ENCODE measurements at places on chromosomes 3 and 15.

- no peak for DNase-seq
Observed at GRCh38 chr3:100123112-100123511, 8.8 kb upstream of the FILIP1L start.

GRCh38 chr3:54541369-54541768 is 386.5 kb downstream of the LRTM1 start:
- DNase-seq = no peak

GRCh38 chr3:121836064-121836463 is 1.1 kb downstream of the EAF2 start:
- no peak for DNase-seq

DNA sequence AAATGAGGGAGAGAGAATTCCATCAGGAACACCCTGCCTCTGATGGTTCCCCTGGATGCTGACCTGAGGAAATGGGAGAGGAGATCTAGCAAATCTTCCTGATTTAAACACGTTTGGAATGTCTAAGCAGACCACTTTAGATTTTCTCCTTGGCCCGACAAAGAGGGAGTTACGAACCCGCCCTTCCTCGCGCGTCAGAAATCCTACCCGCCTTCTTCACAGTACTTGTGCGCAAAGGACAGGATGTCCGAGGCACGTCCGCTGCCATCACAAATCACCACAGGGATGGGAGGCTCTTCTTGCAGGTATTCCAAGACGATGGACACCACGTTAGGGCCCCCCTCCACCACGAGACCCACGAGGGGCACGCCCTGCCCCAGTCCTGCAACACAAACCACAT is 38.6 kb downstream of the TRPM1 start:
- no peak for DNase-seq

GRCh38 chr3:195880037-195880431 is 28.3 kb downstream of the TNK2 start:
- no peak for DNase-seq

DNA sequence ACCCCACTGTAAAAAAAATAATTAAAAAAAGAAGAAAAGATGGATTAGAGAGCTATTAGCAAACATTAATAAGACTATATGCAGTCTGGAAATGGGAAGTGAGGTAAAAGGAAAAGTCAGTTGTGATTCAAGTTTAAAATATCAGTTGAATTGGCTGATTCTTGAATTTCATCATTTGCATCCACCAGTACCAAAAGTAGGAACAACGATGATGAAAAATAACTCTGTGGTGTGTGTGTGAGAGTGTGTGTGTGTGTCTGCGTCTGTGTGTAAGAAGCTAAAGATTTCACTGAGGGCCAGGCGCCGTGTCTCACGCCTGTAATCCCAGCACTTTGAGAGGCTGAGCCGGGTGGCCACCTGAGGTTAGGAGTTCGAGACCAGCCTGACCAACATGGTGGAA is 56.0 kb upstream of the SLC4A7 start:
- no peak for DNase-seq

GRCh38 chr3:436053-436452 is 239.5 kb downstream of the CHL1 start:
- no peak for DNase-seq

DNA sequence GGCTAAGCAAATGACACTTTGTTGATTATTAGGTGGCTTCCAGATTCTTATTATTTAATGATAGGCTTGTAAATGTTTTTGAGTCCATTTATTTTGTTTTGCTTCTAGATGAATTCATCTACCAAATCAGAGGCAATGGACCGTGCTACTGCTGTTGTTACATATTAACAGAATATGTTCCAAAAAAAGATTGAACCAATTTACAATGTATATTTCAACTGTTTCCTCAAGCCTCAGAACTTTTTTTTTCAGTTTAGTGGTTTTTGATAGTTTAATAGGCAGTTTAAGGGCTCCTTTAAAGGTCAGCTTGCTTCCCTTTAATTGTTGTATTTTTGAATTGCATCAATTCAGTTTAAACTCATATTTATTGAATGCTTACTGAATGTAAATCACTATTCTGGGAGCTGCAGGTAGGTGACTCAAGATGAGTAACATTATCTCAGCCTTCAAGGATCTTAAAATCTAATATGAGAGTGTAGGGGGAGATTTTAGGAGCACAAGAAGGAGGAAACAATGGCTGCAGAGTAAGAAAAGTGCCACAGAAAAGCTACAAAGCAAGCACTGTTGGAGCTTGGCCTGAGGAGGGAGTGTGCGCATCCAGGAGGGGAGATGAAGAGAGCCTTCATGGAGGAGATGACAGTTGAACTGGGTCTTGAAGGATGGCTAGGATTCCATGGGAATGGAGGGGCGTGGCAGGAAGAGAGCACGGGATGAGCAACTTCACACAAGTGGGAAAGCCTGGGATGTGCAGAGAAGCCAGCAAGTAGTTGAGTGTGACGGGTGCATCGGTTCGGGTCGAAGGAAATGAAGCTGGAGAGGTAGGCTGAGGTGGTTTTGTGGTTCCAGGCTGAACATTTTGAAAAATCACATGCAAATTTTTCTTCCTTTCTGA is 14.7 kb downstream of the MAP2K1 start:
- no peak for DNase-seq

GRCh38 chr15:26757141-26757540 is 15.7 kb downstream of the GABRB3 start:
- DNase-seq = no peak
